ENCODE measurements at places on chromosomes 1 and 21.

DNA sequence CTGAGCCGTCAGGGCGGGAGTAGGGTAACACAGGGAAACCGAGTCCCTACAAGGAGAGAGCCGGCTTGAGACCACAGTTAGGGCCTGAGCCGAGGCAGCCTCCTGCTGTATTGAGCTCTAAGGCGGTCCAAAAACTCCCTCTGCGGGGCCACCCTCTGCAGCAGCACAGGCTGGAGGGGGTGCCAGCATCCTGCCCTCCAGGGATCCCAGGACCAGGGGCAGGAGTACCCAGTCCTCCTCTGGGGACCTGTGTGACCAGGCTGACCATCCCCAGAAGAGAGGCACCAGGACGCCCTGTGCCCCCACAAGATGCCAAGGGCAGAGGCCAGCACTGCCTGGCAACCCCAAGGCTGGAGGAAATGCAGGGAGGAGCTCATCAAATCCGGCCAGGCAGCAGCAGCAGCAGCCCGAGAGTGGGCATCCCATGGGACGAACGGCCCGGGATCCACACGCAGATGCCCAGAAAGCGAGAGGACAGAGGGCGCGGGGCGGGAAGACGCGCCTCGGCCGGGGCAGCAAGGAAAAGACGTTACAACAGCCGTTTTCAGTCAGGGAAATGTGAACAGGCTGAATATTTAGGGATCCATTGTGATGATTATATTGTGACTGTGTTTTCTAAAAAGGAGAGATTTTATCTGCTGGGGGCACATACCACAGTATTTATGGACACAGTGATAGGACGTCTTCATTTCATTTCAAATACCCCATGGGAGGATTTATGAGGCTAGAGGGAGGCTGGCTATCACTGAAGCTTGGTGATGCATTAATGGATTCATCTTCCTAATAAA lies 57.1 kb upstream of the COL18A1 start:
- DNase-seq: no peak

GRCh38 chr1:177124577-177125278 lies 39.8 kb downstream of the ASTN1 start:
- no peak for DNase-seq

GRCh38 chr1:218254296-218254946 lies 30.7 kb upstream of the RRP15 start:
- DNase-seq: no peak

- DNase-seq: no peak
These were observed 216.9 kb upstream of the SAMSN1 start for GRCh38 chr21:14762734-14763694.

DNA sequence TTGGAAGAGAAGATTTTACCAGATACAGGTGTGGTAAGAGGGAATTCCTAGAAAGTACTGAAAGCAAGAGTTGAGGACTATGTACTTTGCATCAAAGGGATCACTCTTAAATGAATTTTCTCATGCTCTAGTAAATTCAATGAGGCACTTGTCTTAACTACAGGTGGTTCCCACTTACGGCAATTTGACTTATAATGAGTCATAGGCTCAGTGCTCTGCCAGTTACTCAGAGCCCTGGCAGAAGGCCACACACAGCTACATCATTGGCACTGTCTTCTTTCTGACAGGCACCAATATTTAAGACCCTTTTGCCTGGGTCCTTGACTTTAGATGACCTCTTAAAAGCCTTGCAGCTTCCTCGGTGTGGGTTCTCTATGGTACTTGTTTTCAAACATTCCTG lies 15.9 kb upstream of the ADAMTS5 start:
- DNase-seq: no peak

DNA sequence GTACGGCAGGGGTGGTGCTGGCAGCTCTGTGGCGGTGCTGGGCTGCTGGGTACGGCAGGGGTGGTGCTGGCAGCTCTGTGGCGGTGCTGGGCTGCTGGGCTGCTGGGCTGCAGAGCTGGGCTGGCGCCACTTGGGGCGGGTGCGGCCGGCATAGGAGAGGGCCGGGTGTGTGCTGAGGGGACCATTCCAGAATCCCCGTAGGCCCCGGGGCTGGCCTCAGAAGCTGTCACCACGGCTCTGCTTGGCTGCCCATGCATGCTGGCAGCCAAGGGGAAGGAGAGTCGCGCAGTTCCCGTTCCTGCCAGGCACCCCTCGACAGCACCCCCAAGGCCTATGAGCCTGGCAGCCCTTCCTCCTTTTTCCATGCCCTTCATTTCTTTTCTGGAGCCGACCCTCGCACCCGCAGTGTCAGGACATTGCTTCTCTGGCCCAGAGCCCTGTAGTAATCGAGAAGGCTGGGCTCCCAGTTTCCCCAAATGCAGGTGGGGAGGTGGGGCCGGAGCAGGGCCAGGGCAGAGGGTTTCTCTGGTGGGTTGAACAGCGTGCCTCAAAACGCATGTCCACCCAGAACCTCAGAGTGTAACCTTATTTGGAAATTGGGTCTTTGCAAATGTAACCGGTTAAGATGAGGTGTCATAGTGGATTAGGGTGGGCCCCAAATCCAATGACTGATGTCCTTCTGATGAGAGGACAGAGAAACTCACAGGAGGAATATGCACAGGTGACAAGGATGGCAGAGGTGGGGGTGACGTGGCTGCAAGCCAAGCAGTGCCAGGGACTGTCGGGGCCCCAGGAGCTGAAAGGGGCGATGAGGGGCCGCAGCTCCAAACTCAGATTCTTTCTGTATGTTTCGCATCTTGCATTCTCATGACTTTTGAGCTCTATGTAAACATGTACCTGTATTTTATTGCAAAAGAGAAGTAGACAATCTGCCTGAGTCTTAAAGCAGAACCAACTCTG lies 71.0 kb upstream of the ACTRT2 start:
- DNase-seq: no peak

DNA sequence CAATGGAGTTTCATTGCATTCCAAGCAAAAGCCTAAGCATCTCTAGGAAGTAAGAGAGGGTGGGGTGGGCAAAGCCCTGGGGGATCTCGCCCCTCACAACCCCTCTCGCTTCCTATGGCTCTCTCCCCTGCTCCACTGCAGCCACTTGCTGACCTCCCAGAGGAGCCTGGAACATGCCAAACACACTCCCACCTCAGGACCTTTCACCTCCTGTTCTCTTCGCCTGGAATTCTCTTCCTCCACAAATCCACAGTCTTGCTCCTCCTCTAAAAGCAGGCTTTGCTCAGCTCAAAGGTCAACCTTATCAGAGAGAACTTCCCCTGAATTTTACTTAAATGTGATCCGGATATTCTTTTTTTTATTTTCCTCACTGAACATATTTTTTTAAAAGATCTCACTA lies 20.9 kb upstream of the SRRM1 start:
- no peak for DNase-seq

DNA sequence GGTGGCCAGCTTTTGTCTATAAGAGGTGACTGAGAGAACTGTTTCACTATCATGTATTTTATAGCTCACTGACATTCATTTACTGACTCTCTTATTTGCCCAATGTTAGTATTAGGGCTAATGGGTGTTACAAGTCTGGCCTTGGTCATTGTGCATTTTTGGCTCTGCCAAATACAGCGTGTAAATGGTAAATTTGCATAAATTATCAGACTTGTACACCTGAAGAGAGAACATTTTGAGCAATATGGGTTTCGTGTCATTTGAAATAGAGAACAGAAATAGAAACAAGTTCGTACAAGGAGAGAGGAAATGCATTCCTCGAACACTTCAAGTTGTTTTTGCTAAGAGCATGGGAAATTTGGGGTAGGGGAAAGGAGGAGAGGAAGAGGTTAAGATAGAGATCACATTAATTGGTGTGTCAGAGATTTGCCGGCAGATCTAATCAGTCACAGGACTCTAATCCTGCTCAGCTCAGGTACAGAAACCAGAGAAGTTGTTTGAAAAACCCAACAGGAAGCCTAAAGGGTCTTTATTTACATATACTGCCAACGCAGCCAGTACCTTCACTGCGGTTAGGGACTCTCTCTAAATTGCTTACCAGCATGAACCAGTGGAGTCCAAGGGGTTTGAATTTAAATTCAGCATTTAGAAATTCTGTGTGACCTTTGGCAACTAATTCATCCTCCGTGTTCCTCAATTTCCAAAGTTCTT lies 261.5 kb downstream of the GPATCH2 start:
- no peak for DNase-seq

GRCh38 chr1:165696625-165697100 lies 1.7 kb downstream of the ALDH9A1 start:
- DNase-seq: peak; percentile 94

DNA sequence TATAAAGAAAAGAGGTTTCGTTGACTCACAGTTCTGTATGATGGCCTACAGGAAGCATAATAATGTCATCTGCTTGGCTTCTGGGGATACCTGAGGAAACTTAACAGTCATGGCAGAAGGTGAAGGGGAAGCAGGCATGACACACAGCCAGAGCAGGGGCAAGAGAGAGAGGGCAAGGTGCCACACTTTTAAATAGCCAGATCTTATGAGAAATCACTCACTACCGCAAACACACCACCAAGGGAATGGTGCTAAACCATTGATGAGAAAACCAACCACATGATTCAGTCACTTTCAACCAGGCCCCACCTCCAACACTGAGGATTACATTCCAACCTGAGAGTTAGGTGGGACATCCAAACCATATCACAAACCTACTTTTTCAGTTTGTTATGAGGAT lies 245.9 kb upstream of the SGIP1 start:
- no peak for DNase-seq

GRCh38 chr1:101875891-101876290 lies 120.8 kb downstream of the OLFM3 start:
- DNase-seq: no peak

DNA sequence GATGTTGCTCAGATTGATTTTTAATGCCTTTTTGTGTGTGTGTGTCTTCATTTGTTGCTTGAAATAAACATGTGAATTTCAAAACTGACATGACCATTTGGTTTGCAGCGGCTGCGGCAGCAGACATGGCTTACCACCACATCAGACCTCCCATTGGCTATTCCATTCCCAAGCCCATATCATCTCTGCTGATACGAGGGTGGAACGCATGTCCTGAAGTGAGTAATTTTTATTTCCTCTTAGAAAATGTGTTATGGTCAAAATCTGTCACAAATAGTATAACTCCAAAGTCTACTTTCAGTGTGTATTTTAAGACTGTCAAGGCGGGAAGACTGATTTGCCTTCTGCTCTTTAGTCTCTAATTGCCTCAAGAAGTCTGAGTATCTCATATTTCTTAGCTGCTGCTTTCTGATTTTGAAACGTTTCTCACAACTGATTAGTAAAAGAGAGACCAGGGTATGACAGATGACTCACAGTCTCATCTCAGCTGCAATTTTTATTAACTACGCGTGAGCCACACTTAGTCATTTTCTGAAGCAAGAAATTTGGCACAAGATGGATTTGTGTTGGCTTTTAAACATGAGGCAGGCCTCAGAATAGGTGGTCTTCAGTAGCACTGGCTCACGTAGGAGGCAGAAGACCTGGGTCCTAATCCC lies 49.0 kb downstream of the LRRC53 start:
- no peak for DNase-seq

- DNase-seq: no peak
These were observed 16.5 kb downstream of the TTF2 start for GRCh38 chr1:117076648-117077047.

DNA sequence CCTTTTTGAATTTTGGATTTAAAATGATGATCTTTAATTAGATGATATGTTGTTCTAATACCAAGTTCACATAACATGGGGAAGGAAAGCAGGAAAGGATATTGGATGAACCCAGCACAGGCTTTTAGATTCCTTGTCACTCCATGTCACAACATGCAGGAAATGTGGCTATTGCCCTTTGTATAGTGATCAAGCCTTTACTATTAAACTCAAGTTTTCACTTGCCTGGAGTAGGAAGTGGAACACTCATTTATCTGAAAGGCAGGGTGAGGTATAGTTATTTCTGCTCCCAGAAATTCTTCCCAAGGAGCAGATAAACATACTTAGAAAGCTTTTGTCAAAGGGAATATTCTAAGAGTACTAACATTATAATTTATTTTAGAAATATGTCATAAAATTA lies 37.2 kb upstream of the BCAS2 start:
- no peak for DNase-seq

GRCh38 chr1:223886516-223886921 lies 40.8 kb upstream of the TP53BP2 start:
- no peak for DNase-seq

- DNase-seq: no peak
These were observed 12.4 kb downstream of the LYST start for GRCh38 chr1:235854347-235854746.
